A172 (cell line): ENCODE measurements at places on chromosomes 12 and 14.

GRCh38 chr12:124921200-124922031 is 7.0 kb upstream of the UBC start:
- peak; percentile 64 for DNase-seq

GRCh38 chr12:117498256-117498655 is 136.8 kb upstream of the NOS1 start:
- DNase-seq, result no peak

- no peak for DNase-seq
Observed at GRCh38 chr14:53956427-53957201, at the start of gene BMP4. BMP4 (minus strand) TSS chr14:53956825; CDS start chr14:53952222, 4,603 bp downstream.

DNA sequence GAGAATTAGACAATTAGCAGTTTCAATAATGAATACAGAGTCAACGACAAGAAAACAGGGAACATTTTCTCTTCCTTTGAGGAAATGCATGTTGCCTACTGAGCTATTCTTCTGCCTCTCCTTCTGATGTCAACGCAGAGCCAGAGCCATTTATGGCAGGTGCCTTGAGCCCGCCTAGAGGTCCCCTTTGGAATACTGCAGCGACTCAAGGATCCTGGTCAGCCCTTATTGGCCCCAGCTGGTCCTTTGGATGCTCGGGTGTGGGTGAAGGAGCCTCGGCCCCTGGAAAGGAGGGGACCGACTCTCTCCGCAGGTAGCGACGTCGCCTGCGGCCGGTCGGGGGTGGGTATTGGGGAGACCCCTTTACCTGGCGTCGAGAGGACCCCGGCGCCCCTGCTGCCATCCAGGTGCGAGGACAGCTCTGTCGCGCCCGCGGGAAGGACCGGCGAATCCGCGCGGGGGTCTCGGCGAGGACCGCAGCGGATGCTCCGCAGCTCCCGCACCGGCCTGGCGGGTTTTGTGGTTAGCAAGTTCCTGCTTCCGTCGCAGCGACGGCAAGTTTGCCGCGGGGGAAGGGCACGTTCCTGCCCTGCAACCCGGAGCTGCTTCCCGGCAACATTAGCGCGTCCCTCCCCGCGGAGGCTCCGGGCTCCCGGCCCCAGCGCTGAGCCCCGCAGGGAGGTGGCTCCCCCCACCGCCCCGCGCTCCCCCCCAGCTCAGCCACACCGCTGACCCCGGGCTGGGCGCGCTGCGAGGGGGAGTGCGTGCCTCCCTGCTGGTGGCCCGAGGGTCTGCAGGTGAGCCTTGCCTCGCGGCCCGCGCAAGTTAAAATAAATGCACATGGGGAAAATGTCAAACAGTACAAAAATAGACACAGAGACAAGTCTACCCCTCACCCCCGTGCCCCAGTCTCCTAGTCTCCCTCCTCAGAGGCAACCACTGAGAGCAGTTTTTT is at the start of gene MANSC1:
Gene MANSC1 (minus strand): TSS at position 532 of the 955 bp plus-strand sequence. CDS start 6,928 bp downstream, outside the sequence.
- DNase-seq, result no peak

GRCh38 chr14:26528415-26529182 is 69.2 kb downstream of the NOVA1 start:
- no peak for DNase-seq

GRCh38 chr12:13587721-13588390 is 391.3 kb downstream of the EMP1 start:
- no peak for DNase-seq

DNA sequence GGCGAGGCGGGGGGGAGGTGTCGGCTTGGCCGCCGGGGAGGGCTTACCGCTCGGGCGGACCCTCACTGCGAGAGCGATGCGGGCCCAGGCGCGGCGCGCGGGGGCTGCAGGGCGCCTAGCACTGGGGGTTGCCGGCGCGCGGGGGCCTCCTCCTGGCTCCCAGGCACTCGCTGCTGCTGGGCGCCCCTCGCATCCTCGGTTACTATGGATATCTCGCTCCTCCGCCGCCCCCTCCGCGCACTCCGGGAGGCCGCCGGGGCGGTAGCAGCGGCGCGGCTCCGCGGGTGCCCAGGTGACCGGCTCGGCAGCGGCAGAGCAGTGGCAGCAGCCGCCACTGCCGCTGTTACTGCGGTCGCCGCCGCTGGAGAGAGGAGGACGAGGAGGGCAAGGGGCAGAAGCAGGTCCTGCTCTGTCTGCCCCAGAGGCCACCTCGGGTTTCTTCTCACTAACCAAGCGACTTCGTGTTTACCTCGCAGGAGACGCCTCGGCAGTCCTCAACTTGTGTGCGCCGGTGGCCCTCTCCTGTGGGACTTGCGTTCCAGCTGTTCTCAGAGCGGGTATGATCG is 250.1 kb downstream of the APAF1 start:
- DNase-seq, result no peak

- no peak for DNase-seq
Observed at GRCh38 chr14:64520699-64521098, 16.1 kb downstream of the ZBTB1 start.

DNA sequence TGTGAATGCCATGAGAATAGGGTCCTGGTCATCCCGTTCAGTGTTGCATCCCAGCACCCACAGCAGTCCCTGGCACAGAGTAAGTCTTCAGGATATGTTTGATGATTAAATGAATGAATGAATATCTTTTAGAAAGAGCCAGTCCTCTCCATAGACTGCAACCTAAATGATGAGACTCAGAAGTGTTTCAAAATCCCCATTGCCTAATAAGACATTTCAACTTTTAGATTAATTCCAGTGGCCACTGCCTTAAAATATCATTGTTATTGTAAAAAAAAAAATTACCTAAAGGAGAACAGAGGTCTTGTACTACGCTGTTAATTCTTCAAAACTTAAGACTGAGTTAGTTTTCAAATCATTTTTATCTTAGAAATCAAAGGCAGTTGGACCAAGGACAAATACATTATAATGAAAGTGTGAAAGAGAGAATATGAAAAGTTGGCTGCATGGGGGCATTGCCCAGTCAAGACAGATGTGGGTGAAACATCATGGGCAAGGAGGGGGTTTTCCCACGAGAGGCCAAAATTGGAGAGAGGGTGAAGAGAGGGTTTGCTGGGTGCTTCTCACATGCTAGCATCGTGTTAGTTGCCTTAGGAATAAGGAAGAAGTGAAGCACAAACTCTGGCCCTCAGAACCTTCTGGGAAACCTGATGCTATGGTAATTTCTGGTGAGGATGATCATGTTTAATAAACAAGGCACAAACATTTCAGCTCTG is 26.3 kb upstream of the CPM start:
- no peak for DNase-seq

- no peak for DNase-seq
Observed at GRCh38 chr14:80973931-80974641, 18.7 kb downstream of the TSHR start.

DNA sequence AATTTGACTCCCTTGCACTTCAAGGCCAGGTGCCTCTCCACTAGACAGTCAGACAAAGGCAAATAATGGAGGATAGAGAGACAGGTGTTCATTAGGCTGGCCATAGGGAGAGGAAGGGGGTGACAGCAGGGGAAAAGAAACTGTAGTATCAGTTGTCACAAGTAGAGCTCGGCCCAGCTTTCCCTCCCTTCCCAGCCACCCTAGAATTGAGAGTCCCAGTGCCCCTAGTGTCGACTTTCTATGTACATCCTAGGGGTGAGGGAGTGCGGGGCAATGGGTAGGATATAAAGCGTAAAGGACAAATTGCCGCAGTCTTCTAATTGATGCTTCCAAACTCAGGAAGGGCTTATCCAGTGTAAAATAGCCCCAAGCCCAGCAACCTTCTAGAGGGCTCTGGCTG is 39.0 kb downstream of the BAZ2A start:
- no peak for DNase-seq

DNA sequence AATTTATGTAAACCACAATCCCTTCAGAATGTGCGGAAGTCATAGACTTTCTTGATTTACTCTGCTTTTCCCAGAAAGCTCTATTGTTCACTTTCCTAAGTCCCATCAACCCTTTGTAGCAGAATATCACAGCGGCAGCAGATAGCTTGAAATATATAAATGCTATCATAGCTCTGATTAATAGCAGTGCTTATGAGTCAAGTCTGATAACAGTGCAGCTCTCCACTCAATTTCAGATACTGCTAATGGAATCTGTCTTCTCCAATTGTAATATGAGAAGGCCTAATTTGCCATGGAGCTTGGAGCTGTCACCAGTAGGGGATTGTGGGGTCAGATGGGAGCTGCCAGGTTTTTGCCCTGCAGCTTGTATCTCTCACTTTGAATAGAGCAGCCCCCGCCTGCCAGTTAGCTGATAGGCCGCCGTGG is 10.9 kb downstream of the TMEM260 start:
- DNase-seq, result no peak

DNA sequence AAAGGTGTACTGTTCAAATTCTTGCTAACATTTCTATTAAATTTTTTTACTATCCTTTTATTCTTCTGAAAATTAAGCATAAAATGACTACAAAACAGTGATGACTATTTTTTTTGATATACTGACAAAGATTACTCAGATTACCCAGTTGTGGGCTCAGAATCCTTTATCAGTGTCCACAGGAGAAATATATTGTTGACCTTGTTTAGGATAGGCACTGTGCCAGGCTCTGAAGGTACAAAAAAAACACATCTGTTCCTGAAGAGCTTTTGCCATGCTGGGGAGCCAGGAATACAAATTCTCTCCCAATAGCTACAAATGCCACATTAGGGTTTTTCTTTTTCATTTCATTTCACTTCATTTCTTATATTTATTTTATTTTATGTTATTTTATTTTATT is 26.9 kb upstream of the GCH1 start:
- no peak for DNase-seq

DNA sequence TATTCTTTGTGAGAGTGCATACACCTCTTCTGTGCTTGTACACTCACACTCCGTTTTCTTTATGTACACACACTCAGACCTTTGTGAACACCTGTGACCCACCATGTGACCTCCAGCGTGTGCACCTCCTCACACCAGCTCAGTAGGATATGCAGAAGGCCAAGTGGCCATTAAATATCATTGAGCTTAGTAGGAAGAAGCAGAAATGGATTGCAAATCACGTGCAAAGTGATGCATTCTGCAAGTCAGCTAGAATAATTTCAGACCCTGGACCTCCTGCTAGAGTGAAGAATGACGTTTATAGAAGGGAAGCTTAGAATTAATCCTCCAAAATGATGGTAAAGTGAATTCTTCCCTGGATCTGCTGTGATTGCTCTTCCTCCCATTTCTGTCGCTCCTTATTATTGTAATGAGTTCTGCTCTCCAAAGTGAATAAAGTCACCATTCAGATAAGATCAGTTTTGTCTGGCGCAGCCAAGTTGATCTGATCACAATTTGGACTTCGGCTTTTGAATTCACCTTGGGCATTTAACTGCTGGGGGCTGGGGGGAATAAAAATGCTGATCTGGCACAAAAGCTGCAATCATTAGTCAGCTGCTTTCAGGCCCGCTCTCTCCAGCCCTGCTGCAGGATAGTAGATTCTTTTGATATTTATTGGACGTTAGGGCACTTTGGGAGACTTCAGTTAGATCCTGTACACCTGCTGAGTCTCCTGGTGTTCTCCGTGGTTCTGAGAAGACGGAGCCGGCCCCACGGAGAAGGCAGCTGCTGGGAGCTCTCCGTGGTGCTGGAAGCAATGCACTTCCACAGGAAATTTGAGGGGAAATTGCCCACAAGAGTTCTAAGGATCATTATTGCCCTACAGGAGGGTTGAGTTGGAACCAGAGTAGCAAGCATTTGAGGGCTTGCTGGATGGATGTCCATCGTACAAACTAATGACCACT is 12.4 kb upstream of the NRXN3 start:
- DNase-seq, result peak; percentile 11

GRCh38 chr14:74793506-74794155 is 30.5 kb downstream of the YLPM1 start:
- DNase-seq, result no peak

GRCh38 chr14:68822926-68823325 is 30.1 kb upstream of the ZFP36L1 start:
- no peak for DNase-seq
